ENCODE measurements at places on chromosomes 2 and 18.

DNA sequence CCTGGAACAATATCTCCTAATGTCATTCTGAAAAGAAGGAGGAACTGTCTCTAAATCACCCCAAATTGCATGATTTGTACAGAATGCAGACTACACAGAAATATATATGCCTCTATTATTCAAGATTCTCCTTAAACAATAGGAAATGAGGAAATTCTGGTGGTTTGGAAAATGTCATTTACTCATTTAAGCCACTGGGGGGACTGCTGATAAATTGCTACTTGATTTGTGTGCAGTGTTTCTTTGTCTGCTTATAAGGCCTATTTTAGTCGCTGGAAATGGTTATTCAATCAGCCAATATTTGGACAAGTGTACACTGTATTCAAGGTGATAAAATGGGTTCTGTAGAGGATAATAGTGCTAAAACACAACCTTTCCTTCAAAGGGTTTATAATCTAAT lies 801.9 kb upstream of the CELF4 start:
- no peak for DNase-seq

- DNase-seq: no peak
These were observed 46.3 kb downstream of the ARL4C start for GRCh38 chr2:234450431-234451124.

GRCh38 chr2:196718419-196719109 lies 79.0 kb downstream of the CCDC150 start:
- no peak for DNase-seq

GRCh38 chr2:121362774-121363173 lies 77.8 kb upstream of the TFCP2L1 start:
- no peak for DNase-seq

DNA sequence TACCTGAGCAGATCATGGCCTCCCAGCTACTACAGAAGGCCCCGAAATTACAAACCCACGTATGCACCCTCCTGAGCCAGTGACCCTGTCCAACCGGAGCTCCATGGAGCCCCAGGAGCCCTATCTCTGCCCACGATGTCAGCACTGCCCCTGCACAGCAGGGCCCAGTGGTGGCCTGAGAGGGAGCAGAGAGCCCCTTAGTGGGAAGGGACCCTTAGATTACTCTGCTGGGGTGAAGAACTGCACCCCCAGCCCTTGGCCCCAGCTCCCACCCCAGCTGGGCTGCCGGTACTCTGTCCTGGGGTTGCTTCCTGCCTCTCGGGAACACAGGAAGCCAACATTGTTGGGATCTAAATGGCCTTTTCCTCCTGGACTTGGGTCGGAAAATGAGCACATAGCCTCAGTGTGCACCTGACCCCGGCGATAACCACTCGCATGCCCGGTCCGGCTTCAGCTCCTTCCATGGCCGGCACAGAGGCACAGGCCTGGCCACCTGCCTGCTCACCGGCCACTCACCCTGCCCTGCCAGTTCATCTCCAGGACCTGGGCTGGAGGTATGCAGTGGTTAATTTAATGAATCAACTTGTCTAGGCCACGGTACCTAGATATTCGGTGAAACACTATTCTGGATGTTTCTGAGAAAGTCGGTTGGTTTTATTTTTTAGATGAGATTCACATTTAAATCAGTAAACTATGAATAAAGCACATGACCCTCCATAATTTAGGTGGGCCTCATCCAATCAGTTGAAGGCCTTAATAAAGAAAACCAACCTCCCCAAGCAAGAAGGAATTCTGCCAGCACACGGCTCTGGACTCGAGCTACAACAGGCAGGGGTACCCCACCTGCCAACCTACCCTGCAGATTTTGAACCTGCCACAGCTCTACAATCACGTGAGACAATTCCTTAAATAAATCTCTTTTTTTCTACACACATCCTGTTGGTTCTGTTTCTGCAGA lies 19.2 kb downstream of the TNS1 start:
- no peak for DNase-seq

- no peak for DNase-seq
These were observed 26.9 kb upstream of the CABYR start for GRCh38 chr18:24111936-24112335.

DNA sequence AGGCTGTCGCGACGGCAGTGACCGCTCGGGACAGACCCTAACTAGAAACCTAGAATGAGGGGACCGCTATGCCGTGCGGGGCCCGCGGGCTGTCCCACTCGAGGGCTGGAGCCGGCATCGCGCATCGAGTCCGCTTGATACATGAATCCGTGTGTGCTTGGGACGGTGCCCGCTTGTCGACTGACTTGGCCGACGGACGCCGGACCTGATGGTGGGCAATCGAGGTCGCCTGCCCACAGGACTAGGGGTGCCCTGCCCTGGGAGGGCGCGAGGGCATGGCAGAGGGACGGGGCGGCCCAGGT lies 749 bp upstream of the PTMA start:
- DNase-seq: no peak

DNA sequence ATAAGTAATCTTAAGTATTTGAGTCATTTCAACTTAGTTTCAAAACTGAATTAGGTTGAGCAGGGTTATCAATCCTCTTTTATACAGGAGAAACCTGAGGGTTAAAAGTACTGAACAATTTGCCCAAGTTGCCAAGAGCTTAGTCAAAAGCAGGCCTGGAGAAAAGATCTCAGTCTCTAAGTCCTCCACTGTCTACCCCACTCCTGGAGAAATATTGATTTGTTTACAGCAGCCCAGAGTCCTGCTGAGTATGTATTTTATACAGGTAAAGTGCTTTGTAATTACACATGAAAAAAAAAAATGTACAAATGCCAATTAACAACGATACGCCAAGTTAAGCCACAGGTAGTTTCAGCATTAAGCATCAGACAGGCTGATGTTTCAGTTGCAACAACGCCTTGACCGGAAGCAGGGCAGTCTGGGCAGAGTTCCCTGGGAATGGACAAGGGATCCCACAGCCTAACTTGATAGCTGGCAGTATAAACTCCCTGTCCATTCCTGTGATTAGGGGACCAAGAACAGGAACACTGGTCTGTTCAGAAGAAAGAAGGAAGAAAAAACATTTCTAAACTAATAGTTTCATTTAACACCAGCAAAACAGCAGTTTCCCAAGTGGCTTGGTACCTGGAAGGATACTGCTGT lies 132.9 kb downstream of the MYO5B start:
- DNase-seq: no peak

DNA sequence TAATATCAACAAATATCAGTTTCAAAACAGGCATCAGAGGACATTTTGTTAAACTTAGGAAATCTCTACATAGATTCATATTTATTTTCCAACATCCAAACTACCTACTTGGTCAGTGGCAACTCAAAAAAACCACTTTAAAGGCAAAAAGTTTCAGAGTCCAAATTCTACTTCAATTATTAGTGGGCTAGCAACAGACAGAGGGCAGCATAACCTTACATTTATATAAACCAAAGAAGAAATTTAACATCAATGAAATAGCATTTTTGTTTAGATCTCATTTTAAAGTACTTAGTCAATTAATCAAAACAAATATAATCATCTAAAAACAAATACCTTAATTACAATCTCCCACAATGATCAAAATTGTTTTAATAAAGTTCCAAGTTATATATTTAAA lies 33.3 kb downstream of the RTTN start:
- no peak for DNase-seq

DNA sequence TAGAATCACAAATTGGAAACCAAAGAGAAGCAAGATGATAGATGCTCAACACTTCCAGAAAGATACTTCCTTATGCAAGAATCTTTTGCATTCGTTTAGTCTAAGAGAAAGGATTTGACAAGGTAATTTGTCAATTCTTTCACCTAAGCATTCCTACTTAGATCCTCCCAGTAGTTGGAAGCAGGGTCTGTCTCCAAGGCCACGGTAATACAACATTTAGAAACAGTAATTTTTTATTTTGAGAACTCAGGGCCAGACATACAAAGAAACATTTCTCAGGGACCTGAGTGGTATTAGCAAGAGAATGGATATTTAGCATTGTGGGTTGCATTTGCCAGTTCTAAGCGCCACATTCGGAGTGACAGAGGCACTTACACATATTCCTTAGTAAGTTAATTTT lies 68.6 kb downstream of the ACYP2 start:
- DNase-seq: no peak
